Fibroblast of skin of left quadriceps (primary cell): ENCODE measurements at places on chromosomes 6 and 20.

DNA sequence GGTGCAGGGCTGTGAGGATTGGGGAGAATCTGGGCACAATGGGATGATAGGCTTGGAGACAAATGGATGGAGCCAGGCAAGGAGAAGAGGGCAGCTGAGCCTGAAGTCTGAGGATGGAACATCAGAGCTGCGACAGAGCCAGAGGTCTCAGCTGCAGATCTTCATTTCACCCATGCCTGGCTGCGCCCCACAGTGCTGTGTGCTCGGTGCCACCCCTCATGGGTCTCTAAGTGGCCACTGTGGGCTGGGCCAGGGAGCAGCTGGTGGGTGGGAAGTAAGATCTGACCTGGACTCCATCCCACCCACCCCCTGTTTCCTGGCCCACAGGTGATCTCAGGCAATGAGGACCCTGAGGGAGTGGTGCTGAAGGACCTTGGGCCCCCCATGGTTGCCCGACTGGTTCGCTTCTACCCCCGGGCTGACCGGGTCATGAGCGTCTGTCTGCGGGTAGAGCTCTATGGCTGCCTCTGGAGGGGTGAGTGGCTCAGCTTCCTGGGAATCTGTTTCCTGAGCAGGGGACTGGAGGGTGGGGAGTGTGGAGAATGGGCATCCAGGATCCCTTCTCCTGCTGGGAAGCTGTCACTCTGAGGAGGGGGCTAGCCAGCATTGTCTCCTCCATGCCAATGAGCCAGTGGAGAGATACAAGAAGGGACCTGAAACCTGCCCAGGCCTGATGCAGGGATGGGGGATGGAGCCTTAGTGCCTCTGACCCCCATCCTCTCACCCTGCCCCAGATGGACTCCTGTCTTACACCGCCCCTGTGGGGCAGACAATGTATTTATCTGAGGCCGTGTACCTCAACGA, 6.5 kb downstream of the DDR1 start:
- no peak for DNase-seq

- no peak for DNase-seq
Measured at GRCh38 chr6:76742919-76743318, 670.5 kb upstream of the IMPG1 start.

DNA sequence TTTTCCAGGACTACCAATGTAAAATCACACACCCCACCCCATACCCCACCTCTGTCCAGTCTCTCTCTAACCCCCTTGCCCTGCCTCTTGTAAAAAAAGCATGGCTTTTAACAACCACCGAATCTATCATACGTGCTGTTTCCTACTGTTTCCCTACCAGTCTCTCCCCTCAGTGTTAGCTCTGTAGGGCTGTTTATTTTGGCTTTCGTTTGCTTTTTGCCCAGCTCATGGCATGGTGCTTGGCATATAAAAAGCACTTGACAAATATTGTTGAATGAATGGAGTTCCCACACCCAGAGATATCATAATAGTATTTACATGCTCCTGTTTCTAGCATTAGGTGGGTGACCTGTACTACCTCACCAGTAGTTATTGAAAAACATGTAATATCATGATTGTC, 148.2 kb downstream of the OPRM1 start:
- no peak for DNase-seq

GRCh38 chr6:8652710-8653109, 217.4 kb upstream of the SLC35B3 start:
- no peak for DNase-seq

DNA sequence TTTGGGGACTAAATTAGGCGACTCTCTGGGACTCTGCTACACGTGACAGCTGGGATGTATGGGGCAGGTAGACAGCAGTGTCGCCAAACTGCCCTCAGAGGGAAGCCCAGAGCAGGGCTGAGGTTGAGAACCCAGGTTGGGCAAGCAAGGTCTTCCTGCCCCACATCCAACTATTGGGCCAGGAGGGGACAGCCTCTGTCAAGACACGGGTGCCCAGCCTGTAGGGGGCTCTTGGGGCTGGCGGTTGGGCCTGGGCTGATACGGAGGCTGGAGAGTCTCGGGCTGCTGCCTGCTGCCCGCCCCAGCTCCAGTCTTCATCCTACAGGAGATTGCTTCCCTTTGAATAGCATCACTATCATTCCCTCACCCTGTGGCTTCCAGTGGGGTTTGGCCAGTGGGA, 33.3 kb downstream of the CPNE5 start:
- DNase-seq, result no peak

- DNase-seq, result no peak
Measured at GRCh38 chr6:3128356-3129108, 10.0 kb downstream of the BPHL start.
